ENCODE measurements at places on chromosomes 7 and 10. TPM values are rescaled to one million over a fixed set of nuclear protein-coding genes. Genes with fewer than 3 reads are reported as not detected.

DNA sequence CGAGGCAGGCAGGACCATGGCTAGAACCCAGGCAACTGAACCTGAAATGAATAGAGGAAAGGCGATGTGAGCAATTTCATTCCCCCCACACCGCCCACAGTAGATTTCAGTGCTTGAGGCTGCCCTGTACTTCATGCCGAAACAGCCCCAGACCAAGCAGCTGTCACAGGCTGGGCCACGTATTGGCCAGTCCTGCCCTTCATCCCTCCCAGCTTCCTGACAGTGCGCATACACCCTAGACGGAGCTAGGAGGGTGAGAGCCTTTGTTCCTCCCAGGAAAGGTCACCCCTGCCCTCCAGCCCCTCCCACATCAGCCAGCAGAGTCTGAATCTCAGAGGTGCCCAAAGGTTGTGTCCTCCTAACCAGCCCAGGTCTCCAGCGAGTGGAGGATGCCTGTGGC, 98.8 kb downstream of the ZMIZ1 start:
- H3K27ac ChIP-seq = no peak overlapping the region
- no peak for DNase-seq
- H3K27me3 ChIP-seq = no peaks in the 10 kb centered on the region
- peaks cover 31% of the 10 kb centered on the region for H3K4me1 ChIP-seq
- no peak overlapping the region for H3K4me3 ChIP-seq
- peaks cover 75% of the 10 kb centered on the region for H3K36me3 ChIP-seq

DNA sequence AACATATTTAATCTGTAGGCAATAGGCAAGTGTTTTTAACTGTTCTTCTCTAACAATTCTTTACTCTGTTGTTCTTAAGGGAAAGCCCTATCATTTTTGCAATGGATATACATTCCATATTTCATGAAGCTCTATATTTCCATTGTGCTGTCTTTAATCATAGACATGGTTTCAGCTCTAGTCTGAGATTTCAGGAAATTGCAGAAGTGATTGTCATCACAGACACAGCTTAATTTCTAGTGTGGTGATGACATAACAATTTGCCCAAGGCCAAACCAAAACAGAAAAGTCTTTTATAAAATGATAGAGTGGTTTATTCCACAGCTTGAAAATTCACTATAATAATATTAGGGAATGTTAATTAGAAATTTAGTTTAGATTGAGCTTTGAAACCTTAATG, 494.1 kb upstream of the SEMA3A start:
- peak; percentile 50 for DNase-seq
- no peak overlapping the region for H3K4me3 ChIP-seq
- H3K27ac ChIP-seq = no peak overlapping the region
- H3K4me1 ChIP-seq = no peaks in the 10 kb centered on the region

DNA sequence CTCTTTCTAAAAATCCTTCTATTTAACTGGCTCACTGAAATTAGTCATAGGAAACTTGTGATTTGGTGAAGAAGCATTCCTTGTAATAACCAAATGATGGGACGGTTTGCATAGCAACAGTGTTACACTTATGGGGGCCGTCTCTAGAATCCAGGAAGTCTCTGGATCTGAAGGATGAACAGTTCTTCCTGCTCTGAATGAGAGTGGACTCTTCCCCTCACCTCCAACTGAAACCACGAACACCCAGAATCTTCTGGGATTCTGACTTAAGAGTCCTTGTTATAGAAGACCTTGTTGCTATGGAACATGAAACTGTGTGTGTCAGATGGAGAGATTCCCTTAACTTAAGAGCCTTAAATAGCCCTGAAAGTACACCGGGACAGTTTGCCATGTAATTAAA, 23.2 kb downstream of the NOLC1 start:
- H3K36me3 ChIP-seq = no peaks in the 10 kb centered on the region
- H3K4me1 ChIP-seq = no peaks in the 10 kb centered on the region
- DNase-seq = peak; percentile 85
- H3K27me3 ChIP-seq = no peaks in the 10 kb centered on the region
- no peak overlapping the region for H3K4me3 ChIP-seq
- no peak overlapping the region for H3K27ac ChIP-seq

- DNase-seq = no peak
- H3K27me3 ChIP-seq = no peaks in the 10 kb centered on the region
- no peak overlapping the region for H3K27ac ChIP-seq
- H3K4me1 ChIP-seq = no peaks in the 10 kb centered on the region
These were observed 122.0 kb downstream of the AGMO start for GRCh38 chr7:15439853-15440252.

- H3K4me1 ChIP-seq = no peaks in the 10 kb centered on the region
- no peaks in the 10 kb centered on the region for H3K36me3 ChIP-seq
- H3K27me3 ChIP-seq = no peaks in the 10 kb centered on the region
- no peak overlapping the region for H3K4me3 ChIP-seq
- DNase-seq = no peak
These were observed 56.6 kb downstream of the C10orf143 start for GRCh38 chr10:130054021-130054420.

DNA sequence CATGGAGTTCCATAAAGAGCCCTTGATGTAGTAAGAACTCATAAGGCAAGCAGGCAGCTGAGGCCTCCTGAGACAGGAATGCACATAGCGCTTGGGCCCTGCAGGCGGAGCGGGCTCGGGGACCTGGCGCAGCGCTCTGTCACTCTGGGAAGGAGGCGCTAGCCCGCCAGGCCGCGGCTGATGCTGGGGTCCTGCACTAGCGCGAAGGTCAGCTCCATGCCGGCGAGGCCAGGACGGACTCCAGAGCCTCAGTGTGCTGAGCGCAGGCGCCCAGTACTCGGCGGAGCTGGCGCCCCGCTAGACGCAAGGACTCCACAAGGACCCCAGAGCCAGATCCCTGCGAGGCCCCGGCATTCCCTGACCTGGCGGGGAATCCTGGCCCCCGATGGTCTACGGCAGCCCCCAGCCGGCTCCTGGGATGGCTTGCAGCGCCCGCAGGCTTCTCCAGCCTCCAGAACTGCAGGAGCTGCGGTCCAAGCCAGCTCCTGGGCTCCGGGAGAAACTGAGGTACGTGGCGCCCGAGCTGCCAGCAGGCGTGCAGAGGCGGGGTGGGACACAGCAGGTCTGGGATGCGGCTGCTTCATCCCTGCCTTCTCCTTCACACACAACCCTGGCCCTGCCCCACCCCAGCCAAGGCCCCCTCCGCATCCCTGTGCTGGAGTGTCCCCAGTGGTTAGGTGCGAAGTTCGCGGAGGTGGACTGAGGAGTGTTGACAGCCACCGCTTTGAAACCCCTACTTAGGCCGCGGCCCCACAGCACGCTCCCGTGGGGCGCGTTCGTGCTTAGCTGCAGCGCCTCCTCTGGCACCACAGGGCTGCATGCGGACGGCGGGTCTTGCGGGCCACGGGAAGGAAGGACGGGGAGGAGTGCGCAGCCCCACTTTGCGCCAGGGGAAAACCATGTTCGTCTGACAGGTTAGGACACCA, 761.5 kb upstream of the POM121L12 start:
- DNase-seq = no peak
- no peaks in the 10 kb centered on the region for H3K27me3 ChIP-seq
- H3K27ac ChIP-seq = no peak overlapping the region
- no peaks in the 10 kb centered on the region for H3K4me1 ChIP-seq
- no peaks in the 10 kb centered on the region for H3K36me3 ChIP-seq

Gene C10orf53
- total RNA-seq = not detected
